H1 (cell line): ENCODE measurements at places on chromosomes 11 and 22. TPM values are rescaled to one million over a fixed set of nuclear protein-coding genes. Genes with fewer than 3 reads are reported as not detected.

DNA sequence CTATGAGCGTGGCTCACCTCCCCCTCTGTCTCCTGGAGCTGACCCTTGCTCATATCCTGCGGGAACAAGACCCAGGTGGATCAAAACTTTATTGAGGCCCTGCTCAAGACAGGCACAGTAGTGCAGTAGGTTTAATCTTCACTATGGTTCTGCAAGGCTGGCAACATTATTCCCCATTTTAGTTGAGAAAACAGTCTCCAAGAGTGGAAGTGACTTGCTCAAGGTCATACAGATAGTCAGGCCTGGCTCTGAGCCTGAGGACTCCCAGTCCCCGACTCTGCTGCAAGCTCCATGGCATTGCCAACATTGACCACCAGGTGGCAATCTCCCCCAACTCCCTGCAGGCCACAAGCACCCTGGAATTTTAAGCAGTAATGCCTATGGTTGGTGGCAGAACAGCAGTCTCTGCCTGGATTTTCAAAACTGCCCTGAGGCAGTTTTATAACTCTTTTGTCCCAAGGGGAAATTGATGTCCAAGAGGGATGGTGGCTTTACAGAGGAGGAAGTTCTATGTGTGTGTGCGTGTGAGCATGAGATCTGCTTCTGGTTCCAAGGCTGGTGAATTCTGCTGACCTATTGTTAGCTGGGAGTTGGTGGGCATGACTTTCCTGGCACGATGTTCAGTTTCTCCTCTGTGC, 34.1 kb downstream of the NEU3 start:
- peak; percentile 95 for DNase-seq

DNA sequence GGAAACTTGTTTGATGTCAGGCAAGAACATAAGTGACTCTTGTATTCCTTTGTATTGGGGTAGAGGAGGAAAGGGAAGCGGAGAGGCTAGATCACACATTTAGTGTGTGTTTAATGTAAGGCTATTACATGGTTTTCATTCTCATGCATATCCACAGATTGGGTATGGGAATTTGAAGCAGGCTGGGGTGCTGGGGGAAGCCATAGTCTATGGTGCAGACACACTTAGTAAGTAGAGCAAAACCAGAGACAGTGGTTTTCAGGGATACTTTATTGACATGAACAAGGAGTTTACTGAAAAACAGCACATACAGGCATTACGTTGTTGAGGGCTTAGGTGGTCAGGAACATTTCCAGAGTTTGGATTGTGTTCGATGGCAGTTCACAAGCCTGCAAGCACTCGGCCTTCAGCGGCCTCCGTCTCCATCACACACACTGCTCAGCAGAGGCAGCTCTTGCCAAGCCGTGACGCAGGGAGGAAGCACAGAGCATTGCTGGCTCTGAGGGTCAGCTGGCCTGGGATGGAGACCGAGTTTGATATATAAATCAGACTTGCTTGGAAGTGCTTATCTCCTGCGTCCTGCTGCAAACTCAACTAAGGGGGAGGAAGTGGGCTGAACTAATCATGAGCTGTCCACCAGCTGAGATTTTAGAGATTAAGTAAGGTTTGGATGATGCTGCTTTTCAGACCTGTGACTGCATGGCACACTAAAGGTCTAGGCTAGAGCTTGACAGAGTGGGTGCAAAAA, 25.3 kb downstream of the SCN3B start:
- DNase-seq = no peak

GRCh38 chr22:35114131-35114980, 48.4 kb downstream of the ISX start:
- DNase-seq = no peak

- no peak for DNase-seq
These were observed 121.1 kb downstream of the KCNC1 start for GRCh38 chr11:17855531-17856290.

Gene NXPE4
- polyA plus RNA-seq = not detected in 2 replicates

- DNase-seq = no peak
These were observed 292.0 kb downstream of the TBC1D22A start for GRCh38 chr22:47054231-47055072.

DNA sequence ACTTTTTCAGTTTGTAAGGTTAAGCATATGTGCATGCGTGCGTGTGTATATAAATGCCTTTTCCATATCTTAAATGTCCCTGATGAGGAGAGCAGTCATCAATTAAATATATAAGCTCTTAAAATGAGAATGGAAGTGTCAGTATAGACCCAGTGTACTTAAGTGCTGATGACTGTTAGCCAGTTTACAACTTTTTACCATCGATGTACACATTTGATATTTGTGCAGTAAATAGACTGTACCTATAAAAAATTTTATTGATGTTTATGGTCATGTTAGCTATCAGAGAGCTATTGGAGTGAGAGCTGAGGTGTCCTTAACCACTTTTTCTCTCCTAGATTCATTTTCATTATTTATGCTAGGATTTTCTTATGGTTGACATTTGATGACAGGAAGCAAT, 45.4 kb downstream of the TRAF6 start:
- DNase-seq = no peak

Gene SLC17A6
- polyA plus RNA-seq = 0.06 and 0.24 TPM in 2 replicates

DNA sequence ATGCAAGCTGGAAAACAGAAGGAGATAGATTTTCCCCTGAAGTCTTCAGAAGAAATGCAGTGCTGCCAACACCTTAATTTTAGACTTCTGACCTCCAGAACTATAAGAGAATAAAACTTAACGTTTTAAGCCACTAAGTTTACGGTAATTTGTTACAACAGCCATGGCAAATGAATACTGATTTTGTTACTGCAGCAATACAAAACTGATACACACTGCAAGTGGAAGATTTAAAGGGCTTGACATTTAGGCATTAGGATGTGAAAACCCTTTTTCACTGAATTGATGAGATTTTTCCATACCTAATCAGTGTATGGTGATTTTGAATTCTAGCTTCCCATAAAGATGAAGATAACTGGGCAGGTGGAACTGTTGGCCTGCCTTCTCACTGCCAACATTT, 22.1 kb upstream of the LMO2 start:
- DNase-seq = no peak

GRCh38 chr11:45930031-45930794, 7.8 kb downstream of the LARGE2 start:
- DNase-seq = no peak

DNA sequence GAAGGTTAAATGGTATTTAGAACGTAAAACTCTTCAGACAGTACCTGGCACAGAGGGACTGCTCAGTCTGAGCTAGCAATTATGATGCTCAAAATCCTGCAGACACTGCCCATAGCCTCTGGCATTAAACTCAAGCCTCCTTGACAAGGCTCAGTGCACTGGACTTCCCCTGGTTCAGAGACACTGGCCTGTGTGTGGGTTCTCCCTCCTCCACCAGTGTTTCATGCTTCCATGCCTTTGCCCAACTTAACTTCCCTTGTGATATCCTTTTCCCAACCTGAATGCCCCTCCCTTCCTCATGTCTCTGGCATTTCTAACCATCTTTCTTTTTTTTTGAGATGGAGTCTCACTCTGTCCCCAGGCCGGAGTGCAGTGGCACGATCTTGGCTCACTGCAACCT, 9.1 kb downstream of the LTBP3 start:
- no peak for DNase-seq

Gene CCDC90B
- polyA plus RNA-seq = 18.9 and 21.8 TPM in 2 replicates

DNA sequence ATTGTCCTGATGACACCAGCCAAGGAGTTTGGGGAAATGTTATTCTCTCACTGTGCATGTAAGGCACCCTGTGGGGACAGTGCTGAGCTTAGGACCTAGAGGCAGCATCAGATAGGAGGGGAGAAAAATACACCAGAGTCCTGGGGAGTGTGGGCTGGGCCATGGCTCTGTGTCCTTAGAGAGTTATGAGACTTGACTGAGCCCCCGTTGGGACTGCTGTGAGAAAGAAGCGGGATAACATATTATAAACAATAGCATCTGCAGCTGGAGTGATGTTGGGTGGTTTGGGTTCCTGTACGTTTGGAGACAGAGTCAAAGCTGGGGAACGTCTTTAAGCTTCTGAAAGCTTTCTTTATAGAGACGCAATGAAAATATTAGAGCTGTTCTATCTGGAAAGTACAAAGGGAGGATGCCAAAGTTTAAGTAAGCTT, 90.9 kb upstream of the CRTAM start:
- DNase-seq = no peak

Gene SAA4
- polyA plus RNA-seq = not detected in 2 replicates

Gene CTSW
- not detected in 2 replicates for polyA plus RNA-seq

Gene OR2AG1
- polyA plus RNA-seq = not detected in 2 replicates

Gene POTEH
- polyA plus RNA-seq = not detected in 2 replicates

DNA sequence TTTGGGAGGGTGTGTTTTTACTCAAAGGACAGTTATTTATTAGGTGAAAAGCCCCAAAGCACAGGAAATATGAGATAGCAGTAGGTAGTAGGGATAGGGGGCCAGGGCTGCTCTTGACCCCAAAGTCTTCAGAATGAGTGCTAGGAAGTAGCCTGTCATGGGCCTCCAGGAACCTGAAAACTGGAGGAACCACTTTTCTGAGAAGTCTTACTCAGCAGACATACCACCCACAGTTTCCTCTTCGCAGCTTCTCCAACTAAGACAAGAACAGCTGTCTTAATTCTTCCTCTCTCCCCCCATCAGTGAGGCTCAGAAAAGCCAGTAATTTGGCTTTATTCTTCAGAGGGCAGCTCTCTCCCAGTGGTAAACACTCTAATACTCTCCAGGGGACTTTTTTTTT, 84.0 kb upstream of the CTSC start:
- DNase-seq = no peak

DNA sequence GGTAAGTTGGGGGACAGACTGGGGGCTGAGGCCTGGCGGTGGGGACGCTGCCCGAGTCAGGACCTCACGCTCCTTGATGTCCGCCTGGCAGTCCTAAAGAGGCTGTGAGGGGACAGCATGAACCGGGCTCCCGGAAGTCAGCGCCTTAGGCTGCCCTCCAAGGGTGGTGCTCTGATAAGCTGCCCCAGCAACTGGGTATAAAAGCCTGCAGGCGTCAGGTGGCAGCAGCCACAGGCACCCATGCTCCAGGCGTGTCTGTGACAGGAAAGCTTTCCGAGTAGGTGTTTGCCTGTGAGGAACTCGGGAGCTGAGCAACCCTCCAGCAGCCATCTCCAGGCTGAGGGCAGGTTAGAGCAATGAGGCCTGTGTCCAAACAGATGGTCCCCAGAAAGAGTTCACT, 53.0 kb downstream of the ST3GAL4 start:
- DNase-seq = no peak

Gene MMP27
- not detected in 2 replicates for polyA plus RNA-seq

- no peak for DNase-seq
These were observed 13.5 kb downstream of the SLC43A1 start for GRCh38 chr11:57501953-57502352.

Gene SUSD2
- polyA plus RNA-seq = 4.8 and 5.5 TPM in 2 replicates

- DNase-seq = no peak
These were observed 5.7 kb upstream of the C1QTNF6 start for GRCh38 chr22:37193629-37194191.

- no peak for DNase-seq
These were observed 1090.4 kb upstream of the RAG2 start for GRCh38 chr11:37688456-37688855.

- peak; percentile 57 for DNase-seq
These were observed 37.2 kb downstream of the IGSF9B start for GRCh38 chr11:133919330-133920108.

GRCh38 chr11:67238894-67239782, 27.1 kb upstream of the GRK2 start:
- no peak for DNase-seq

- DNase-seq = no peak
These were observed 20.4 kb downstream of the MRGPRX4 start for GRCh38 chr11:18193010-18193409.

- no peak for DNase-seq
These were observed 95.6 kb downstream of the LDLRAD3 start for GRCh38 chr11:36039471-36039870.

- no peak for DNase-seq
These were observed 11.5 kb downstream of the ANO1 start for GRCh38 chr11:70089631-70090030.

- DNase-seq = peak; percentile 53
These were observed 1.2 kb downstream of the FBLN1 start for GRCh38 chr22:45503816-45504372.

- DNase-seq = no peak
These were observed 4.0 kb downstream of the NAP1L4 start for GRCh38 chr11:2987881-2988861.
